ENCODE measurements at places on chromosomes 12 and 14.

- DNase-seq, result no peak
Observed at GRCh38 chr12:6784296-6784695, 5.0 kb upstream of the CD4 start.

- DNase-seq, result no peak
Observed at GRCh38 chr14:89240414-89240813, 176.6 kb downstream of the FOXN3 start.

DNA sequence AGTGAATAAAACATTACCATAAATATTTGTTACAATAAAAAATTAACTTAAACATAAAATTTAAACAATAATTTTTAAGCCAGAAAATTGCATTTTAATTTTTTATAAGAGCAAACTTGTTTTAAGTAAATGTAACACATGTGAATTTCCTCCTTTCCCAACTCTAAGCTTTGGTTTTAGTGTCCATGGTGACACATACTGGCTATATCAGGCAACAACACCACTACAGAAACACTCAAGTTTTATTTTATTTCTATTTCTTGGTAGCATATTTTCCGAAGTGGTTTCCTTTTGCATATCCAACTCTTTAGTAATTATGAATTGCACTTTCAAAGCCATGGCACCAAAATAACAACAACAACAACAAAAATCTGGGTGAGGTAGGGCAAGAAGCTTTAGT, 2.2 kb downstream of the NELL2 start:
- DNase-seq, result no peak

GRCh38 chr12:76192416-76192815, 107.9 kb upstream of the NAP1L1 start:
- DNase-seq, result no peak

DNA sequence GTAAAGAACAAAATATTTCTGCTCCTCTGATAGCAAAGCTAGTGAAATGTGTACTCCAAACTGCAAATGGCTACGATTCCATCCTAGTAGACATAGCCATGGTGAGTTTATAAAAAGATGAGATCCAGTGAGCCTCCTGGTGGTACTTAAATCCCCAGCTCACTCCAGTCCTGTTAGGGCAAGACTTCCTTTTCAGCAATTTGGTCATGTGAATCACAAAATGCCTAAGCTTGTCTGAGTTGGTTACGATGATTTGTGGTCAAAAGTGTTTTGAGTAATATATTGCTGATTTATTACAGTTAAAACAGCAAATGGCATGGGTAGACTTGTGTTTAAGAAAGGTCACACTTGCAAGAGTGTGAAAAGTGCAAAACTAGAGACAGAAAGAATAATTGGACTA, 102.7 kb upstream of the NAV3 start:
- no peak for DNase-seq

- peak; percentile 60 for DNase-seq
Observed at GRCh38 chr14:102437997-102438915, 71.3 kb downstream of the ANKRD9 start.

GRCh38 chr14:61394542-61394941, 73.2 kb downstream of the PRKCH start:
- DNase-seq, result no peak

DNA sequence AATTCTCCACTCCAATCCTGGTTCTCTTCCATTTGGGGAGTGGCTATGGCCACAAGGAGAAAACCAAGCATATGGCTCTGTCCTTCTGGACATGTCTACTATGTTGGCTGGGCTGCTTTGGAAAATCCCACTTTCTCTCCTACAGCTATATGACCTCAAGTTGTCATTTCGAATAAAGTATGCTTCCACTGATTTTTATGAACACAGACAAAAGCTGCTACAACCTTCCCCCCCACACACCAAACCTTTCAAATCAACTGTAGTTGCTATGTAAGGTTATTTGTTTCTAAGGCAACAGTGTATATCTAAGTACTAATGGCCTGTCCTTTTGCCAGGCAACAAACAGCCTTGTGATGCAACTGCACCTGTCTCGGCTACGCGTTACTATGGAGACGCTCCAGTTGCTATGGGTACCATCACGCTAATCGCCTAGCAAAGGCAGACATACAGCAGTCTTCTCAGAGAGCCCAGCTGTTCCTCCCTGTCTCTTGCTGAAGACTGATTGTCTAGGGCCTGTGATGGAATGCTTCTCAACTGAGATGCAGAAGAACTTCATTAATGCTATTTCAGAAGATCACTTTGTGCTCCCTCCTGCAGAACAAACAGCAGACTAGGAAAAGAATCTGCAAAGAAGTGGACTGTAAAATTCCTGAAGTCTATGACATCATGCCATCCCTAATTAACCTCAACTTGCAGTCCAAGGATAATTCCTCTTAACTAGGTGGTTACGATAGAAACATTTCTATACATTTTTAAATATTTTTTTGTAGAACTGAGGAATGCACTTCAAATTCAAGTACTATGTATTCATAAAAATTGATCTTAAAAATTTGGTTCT, 67.6 kb downstream of the FOXN3 start:
- DNase-seq, result no peak

- peak; percentile 15 for DNase-seq
Observed at GRCh38 chr12:65656891-65657351, 167.4 kb upstream of the HMGA2 start.

- no peak for DNase-seq
Observed at GRCh38 chr12:67446716-67447115, 177.6 kb downstream of the CAND1 start.

DNA sequence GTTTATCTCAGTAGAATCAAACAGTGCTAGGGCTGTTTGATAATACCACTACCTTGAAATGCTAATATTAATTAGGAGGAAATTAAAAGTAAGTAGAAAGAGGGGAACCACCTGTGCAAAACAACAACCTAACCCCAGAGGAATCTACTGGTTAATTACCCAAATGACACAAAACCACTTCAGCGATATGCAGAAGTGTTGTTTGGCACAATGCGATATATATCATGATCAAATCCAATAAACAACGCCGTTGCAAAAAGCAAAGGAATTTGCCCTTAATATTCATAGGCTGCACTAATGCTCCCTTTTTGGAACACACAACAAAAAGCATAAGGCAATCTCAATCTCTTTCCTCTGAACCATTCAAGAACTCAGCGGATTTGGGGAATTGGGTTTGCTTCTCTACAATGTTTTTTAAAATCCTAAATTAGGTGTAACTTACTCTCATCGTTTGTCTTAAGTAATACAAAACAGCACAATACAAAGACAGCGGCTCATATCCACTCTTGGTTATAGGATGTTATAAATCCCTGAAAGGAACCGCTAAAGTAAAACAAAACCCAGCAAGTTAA, 1.5 kb downstream of the MAP4K5 start:
- DNase-seq, result no peak

- no peak for DNase-seq
Observed at GRCh38 chr14:95500772-95501401, 15.6 kb downstream of the SYNE3 start.

GRCh38 chr14:26213846-26214575, 383.8 kb downstream of the NOVA1 start:
- no peak for DNase-seq

DNA sequence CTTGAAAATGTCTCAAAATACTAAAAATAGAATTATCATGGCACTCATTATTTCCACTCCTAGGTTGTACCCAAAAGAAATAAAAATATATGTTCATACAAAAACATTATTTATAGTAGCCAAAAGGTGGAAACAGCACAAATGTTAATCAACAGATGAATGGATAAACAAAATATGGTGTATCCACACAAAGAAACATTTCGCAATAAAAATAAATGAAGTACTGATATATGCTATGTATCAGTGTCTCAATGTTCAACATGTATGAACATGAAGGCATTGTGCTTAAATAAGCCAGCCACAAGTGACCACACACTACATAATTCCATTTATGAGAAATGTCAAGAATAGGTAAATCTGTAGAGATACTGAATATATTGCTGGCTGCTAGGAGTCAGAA, 40.9 kb downstream of the FOXG1 start:
- DNase-seq, result no peak

- DNase-seq, result no peak
Observed at GRCh38 chr12:76836633-76837032, 42.2 kb downstream of the CSRP2 start.

DNA sequence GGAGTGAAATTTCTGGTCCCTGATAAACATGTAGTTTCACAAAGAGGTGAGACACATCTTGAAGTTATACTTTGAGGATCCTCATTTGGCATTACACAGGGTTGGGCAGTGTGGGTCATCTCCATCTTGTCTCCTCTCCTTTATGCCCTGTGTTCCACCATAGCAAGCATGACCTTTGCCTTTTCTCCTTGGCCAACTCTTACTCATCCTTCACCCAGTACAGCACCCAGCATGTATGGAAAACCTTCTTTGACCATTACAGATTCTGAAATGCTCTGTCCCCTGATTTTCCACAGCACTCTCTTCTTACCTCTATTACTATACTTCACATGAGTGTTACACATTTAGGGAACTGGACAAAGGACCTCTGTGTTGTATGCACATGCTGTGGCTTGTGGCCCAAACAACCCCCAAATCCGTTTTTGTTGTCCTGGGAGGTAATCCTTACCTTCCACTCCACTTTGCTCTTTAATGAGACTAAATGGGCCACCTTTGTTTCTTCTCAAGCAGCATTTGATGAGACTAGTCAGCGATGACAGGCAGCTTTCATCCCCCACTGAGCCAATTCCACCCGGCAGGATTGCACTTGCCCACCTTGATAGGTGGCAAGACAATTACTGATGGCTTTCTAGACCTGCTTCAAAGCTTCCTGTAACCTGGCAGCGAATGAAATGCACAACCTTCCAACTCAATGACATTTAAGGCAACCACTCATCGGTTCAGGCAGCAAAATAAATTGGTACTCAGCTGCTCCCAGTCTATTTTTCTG, 163.5 kb downstream of the MON2 start:
- no peak for DNase-seq

- no peak for DNase-seq
Observed at GRCh38 chr14:43735932-43736331, 771.2 kb downstream of the FSCB start.

DNA sequence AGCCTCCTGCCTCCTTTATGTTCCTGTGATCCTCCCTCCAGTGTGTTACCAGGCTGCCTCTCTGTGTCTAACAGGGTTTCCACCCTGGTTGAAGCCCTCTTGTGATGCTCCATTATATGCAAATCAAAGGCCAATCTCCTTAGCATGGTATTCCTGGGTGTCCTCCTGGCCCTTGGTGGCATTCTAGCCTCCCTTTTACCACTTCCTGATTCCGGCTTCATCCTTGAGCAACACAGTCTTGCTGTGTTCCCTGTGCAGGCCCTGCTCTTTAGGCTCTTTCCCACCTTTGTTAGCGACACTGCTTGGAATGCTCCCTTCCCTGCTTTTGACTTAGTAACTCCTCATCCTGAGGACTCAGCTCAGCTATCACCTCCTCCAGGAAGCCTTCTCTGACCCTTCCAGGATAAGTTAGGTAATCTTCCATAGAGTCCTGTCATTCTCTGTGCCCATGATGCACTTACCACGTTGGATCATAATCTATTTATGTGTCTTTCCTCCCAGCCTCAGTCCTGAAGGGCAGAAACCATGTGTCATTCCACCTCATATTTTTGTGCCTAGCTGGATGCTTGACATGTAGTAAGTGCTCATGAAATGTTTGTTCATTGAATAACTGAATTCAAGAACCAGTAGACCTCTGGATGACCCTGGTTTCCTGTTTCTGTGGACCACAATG, 37.3 kb downstream of the PRKCH start:
- DNase-seq, result no peak

DNA sequence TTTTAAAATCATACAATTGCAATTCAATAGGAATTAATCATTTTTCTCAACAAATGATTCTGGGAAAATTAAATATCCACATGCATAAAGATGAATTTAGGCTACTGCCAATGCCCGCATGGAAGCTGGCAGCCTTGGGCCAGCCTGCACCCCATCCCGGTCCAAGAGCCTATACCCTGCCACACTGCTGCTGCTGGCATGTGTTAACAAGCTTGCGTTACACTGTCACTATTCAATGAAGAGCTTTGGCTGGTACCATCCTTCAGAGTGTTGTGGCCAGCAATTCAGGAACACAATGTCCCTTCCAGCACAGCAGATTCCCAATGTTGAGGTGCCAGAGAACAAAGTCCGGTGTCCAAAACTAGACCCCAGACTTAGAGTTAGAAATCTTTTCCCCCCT, 13.6 kb upstream of the TAS2R14 start:
- DNase-seq, result no peak

DNA sequence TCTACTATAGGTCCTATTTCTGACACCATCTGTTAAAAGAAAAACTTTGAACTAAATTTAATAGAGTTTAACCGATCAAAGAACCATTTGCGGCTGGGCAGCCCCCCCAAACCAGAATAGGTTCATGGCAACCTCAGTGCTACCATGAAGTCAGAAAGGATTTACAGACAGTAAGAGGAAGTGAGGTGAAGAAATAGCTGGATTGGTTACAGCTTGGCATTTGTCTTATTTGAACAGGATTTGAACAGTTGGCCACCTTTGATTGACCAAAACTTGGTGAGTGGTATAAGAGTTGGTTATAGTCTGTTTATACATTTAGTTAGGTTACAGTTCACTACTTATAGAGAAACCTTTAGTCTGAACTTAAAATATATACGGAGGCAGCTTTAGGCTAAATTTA, 88.9 kb downstream of the TXNDC16 start:
- no peak for DNase-seq

DNA sequence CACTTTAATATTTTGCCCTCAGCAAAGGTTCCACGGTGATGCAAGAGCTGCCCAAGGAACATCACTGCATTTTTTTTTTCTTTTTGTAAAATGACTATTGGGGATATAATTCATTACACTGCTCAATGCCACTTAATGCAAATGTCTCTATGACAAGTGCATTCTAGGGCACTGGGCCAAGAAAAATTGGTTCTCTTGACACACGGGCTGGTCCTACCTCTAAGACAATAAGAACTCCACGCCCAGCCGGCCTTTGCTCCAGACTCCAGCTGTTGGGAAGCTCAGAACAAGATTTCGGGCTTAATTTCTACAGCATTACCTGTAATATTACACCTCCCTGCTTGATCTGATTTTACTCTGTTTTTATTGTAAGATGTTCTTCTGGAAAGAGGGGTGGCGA, 48.8 kb upstream of the VRK1 start:
- DNase-seq, result no peak

GRCh38 chr14:64060648-64061096, 207.9 kb downstream of the SYNE2 start:
- peak; percentile 14 for DNase-seq

GRCh38 chr14:73591690-73592449, at the start of gene ACOT4:
Gene ACOT4 (plus strand): TSS chr14:73591873. CDS start chr14:73591960, 87 bp downstream.
- DNase-seq, result peak; percentile 40

DNA sequence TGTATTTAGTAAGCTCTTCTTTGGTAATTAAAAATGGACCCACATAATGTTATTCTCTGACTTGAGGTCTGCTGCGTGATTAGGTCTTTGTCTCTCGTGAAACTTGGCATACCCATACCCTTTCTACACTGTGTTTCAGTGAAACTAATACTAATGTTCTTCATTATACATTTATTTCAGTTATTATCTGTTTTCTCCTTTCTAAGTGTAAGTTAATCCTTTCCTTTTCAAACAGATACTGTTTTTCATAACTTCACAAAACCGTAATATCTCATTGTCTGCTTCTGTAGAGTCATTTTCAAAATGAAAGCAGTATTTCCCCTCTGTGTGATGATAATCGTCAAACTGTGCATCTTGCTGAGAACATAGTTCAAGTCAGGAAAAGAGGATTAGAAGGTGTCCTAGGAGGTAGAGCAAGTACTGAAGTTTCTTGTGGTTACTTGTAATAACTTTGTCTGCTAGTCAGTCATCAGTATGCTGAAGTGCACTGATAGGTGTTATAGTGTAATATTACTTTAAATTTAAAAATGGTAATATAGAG, 15.9 kb downstream of the PYROXD1 start:
- no peak for DNase-seq

- DNase-seq, result no peak
Observed at GRCh38 chr14:33987565-33988080, 36.7 kb upstream of the EGLN3 start.

GRCh38 chr14:54572316-54572715, 5.4 kb downstream of the SAMD4A start:
- DNase-seq, result no peak
